ENCODE measurements at places on chromosomes 2 and 18.

DNA sequence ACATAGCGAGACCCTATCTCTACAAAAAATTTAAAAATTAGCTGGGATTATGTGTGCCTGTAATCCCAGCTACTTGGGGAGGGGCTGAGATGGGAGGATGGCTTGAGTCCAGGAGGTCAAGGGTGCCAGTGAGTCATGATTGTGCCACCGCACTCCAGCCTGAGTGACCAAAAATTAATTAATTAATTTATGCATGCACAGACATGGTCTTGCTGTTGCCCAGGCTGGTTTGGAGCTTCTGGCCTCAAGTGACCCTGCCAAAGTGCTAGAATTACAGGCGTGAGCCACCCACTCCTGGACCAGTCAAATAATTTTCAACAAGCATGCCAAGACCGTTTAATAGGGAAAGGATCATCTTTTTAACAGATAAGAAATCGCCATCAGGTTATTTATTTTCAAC lies 57.7 kb upstream of the TFCP2L1 start:
- DNase-seq, result no peak

GRCh38 chr2:189439342-189439741 lies 1.9 kb upstream of the WDR75 start:
- DNase-seq, result peak; percentile 9

GRCh38 chr2:74006459-74006858 lies 21.7 kb downstream of the TET3 start:
- no peak for DNase-seq

DNA sequence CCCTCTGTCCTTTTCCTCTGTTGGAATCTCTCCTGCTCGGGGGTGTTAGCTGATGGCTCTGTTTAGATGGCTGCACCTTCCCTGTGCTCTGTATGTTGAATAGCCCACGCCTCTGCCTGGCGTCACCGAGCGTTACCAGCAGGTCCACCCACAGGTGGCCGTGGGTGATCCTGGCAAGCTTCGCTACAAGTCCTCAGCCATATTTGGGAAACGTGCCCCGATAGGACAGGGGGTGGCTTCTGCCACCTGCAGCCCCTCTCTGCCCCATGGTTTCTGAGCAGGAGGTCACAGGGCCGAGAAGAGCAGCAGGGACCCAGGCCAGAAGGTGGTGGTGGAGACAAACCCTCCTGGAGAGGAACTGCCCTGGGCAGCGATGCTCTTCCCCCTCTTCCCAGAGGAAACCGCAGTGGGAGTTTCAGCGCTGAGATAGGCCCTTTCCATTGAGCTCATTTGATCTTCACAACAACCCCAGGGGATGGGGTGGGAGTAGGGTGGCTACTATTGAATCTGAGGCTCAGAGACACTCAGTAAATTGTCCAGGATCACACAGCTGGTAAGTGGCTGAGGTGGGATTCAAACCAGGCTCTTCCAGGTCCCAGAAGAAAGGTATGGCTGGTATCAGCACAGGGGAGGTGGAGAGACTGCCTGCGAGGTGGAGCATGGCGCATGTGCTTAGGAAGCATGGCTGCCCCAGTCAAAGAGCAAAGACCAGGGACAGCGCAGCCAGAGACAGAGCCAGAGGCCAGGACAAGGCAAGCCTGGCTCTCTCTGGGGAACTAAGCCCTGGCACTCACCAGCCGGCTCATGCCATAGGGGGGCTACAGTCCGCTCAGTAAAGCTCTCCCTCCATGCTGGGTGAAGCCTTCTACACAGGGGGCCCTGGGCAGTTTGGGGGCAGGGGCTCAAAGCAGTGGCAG lies 15.0 kb downstream of the NGEF start:
- DNase-seq, result no peak

GRCh38 chr2:167293172-167293781 lies 405.0 kb downstream of the XIRP2 start:
- DNase-seq, result peak; percentile 62

DNA sequence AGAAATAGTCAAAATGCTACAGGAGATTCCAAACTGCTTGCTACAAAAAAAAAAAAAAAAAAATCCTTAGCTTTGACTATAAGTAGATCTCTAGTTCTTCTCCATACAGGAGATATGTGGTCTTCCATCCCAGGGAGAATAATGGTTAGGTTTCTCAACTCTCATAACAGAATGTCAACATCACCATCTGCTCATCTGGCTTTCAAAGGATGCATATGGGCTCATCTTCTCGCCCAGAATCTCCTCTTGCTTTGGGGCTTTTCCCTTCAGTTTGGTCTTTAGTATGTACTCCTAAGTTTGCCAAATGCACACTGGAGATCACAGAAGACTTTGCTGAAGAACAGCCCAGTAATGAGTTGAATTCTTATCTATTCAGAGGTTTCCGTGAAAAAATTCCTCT lies 240.7 kb downstream of the NRXN1 start:
- no peak for DNase-seq

- DNase-seq, result no peak
These were observed 829 bp upstream of the KIAA2012 start for GRCh38 chr2:202072226-202072625.

- DNase-seq, result peak; percentile 60
These were observed 17.3 kb upstream of the CNDP2 start for GRCh38 chr18:74478880-74479279.

GRCh38 chr18:55085557-55086285 lies 126.5 kb upstream of the CCDC68 start:
- no peak for DNase-seq

DNA sequence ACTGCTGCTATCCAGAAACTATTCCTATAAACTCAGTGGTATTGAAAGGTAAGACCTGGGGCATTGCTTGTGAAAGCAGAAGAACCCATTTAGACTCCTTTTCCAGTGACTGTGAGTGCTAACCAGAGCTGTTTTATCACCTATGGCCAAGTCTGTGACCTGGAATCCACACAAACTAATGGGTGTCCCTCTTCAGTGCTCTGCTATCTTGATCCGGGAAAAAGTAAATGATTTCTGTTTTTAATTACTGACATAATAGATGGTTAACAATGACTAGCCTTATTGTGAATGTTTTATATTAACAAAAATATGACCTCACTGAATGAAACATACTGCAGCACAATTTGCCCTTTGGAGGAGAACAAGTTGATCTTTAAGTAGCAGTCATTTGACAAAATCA lies 251.6 kb upstream of the MC4R start:
- no peak for DNase-seq

DNA sequence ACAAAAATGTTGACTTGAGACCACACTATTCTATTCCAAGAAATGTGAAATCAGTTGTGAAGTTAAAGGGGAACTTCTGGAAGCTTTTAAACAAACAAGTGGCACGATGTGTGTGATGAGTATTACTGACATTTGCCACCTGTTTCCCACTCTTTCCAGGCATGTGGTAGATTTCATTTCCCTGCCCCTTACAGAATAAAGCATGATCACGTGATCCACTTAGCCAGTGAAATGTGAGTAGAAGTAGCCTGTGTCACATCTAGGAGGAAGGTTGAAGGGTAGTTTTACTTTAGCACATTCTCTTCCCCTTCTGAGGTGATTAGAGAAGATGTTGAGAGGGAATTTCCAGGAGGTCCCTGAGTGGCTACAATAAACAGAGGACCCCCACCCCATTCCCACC lies 3.8 kb downstream of the COL4A4 start:
- DNase-seq, result no peak

DNA sequence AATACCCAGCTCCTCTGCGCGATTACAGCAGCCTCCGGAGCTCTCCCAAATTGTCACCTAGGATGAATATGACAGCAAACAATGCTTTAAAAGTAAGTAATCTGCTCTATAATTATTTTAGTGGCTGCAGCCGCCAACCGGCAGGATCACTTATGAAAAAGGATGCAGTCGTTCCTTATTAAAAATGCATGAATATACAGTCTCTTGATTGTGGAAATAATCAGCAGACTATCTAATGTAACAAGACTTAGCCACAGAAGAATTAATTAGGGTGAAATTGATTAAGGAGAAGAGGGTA lies 71.8 kb upstream of the STPG4 start:
- no peak for DNase-seq

DNA sequence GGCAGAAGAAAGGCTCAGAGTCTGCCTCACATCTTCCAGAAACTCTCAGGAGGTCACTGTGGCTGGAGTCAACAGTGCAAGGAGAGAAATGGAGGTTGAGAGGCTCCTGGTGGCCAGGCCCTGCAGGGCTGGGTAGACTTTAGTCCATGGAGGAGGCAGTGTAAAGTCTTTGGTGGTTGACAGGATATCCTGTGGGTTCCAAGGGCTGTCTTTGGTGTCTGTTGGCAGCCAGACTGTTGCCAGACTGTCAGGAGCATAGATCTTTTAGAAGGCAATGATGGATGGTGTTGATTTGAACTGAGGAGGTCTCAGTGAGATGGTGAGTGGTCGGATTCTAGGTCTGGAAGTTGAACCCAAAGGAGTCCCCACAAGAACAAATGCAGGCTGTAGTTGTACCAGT lies 45.0 kb upstream of the SKOR2 start:
- no peak for DNase-seq

DNA sequence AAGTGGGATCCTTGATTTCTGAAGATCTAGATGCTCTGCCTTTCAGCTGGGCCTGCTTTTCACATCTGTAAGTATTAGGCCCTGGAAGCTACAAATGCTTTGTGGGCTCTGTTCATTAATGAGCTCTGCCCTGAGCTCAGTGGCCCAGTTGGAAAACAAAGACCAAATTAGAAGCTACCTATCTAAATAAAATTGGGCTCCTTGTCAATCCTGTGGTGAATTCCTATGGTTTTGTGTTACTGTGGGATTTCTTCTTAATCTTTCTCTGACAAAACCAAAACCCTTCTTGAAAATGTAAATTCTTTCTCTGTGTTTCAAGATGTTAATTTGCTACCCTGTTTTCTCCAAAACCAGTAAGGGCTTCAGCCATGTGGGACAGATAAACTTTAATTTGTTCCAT lies 219.0 kb upstream of the HS6ST1 start:
- no peak for DNase-seq

DNA sequence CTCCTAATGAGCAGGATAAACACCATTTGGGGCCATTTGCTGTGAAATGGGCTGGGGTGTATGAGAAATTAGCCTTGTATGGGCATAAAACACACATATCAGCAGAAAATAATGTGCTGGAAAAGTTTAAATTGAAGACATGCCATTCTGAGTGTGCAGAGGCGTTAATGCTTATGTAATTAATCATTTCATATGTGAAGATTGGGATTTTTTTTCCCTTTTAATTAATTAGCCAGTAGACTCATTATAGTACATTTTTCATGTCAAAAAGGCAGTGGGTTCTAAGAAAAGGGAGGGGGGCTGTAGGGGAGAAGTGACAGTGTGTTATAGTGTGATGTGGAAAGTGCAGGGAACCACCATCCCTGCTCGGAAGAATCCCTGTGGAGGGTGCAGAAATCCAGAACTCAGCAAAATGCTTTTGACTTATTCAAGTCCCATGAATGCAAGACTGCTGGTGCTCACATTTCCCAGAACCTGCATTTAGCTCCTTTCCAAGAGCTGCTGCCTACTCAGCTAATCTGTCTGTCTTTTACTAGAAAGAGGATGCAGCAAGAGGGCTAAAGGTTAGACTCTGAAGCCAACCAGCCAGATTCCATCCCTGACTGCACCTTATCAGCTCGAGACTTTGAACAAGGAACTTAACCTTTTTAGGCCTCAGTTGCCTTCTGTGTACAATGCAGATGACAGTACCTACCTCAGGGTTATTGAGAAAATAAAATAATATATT lies 11.6 kb upstream of the COX7A2L start:
- DNase-seq, result no peak

DNA sequence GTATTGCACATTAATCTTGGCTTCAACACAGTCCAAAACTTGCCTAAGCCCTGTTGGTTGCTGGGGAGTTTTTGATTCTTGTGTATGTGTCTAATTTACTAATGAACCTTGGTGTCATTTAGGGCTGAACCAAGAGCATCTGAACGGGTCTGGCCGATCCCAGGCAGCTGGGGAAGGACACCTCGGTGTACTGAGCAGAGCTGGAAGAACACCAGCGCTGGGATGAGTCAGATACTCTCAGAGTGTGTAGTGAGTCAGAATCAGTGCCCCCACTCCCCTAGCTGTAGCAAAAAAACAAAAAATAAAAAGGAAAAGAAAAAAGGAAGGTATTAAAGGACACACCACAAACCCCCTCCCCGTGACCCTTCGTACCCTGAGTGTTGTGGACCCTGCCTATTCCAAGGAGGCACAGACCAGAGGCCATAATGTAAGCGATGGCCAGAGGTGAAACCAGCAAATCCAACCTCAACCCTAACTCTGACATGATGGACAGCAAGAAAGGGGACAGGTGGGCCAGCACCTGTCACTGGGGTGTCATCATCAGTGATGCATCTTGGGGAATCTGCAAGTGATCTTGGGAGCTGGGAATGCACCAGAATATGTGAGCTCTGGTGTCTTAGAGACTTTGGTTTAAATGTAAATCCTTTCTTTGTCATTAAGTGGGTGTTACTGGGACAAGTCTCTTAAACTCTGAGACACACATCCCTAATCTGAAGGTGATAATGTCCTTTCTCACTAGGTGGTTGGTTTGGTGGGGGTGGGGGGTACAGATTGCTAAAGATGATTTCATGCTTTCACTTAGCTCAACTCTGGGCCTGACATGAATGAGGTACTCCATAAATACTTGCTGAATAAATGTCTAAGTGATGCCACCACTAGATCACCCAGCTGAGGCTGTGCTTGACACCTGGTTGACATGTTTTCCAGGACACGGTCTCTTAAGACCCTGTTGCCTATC lies 34.2 kb upstream of the NCOA1 start:
- peak; percentile 88 for DNase-seq

- DNase-seq, result no peak
These were observed 6.2 kb upstream of the RNU2-63P start for GRCh38 chr2:88022669-88022921.

GRCh38 chr2:16643099-16643498 lies 22.5 kb downstream of the CYRIA start:
- DNase-seq, result no peak

DNA sequence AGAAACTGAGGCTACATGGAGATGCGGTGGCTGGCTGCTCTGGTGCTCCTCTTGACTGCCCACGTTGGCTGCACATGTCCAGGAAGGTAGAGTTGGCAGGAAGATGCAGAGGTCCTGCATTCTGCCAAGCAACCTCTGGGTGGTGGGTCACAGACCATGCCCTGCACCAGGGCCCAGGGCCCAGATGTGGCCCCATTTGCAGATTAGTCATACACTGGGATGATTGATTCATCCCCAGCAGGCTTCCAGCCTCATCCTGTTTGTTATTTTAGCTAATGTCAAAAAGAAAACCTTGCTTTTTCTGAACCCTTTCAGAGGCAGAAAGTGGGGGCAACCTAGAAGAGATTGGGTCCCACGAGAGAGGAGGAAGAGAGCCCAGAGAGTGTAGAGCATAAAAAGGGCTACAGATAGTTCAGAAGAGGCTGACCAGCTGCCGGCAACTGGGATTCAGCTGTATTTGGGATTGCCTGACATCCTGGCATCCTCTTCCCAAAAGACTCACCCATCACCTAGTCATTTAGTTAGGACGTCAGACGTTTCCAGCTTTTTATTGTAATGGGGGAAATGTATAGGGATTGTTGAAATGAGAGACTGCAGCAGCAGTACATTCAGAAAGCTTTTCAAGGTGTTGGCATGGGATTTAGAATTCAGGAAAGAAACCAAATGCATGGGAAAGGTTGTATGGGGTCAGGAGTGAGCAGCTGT lies 101.9 kb downstream of the CTIF start:
- DNase-seq, result no peak
